ENCODE measurements at places on chromosomes 12 and 14.

DNA sequence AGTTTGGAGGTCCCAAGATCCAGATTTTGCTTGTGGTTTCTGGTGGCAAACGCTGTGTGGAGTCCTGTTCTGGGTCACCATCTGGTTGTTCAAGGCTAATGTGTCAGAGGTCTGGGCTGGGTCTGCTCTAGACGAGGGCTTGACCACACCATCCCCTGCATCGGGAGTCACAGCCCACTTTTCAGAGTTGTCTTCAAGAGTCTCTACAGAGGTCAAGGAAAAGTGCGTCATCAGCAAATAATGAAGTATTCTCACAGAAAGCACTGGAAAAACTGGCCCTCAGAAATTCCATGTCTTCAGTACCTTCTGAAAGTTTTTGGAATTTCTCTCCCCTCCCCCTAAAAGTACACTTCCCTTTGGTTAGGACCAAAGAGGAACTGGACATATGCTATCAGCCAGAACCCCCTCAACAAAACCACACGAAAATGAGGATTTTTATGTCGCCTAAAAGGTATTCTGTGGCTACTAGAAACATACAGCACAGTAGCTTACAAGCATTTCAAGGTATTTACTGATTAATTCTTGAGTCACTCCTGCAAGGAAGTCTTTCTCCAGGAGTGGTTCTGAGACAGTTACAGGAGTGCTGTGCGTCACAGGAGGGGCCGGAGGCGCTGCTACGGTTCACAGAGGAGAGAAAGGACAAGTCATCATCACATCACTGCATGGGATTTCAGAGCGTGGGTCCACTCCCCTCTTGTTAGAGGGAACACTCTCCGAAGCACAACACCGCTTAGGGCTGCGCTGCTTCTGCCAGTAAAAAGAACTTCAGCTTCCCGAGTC is 35.4 kb downstream of the RAD52 start:
- no peak for DNase-seq

DNA sequence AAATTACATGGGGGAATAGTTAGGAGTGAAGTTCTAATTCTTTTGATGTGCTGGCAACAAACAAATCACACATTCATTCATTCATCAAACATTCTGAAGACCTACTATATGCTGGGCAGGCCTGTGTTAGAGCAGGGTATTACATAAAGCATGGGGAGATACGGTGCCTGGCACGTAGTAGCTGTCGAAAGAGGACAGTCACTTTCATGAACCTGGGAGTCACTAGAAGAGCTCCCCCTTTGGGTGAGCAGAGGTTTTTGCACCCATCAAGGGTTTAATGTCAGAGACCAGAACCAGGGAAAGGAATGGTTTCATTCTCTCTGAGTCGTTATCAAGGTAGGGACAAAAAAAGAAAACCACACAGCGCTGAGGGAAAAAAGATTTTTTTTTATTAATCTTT is 10.0 kb downstream of the LHX5 start:
- DNase-seq, result no peak

GRCh38 chr14:100573002-100573756 is 14.0 kb downstream of the BEGAIN start:
- DNase-seq, result no peak

GRCh38 chr14:100155756-100156616 is 3.5 kb downstream of the DEGS2 start:
- no peak for DNase-seq

DNA sequence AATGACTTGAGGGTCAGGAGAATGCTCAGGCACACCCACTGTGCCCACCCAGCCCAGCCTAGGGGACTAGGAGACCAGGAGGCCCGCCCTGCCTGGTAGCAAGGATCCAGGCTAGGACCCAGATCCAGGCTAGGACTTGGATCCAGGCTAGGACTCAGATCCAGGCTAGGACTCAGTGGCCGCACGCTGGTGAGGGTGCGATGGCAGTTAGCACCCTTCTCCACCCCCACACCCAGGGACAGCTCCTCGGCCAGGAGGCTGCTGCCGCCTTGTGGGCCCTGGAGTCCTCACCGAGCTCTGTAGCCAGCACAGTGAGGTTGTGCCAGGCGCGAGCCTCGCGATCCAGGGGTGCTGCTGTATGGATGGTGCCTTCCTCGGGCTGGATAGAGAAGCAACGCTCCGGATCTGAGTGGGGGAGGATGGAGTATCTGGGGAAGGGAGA is 5.1 kb downstream of the CDH24 start:
- no peak for DNase-seq

- DNase-seq, result peak; percentile 54
These were observed 890 bp upstream of the KIF26A start for GRCh38 chr14:104137297-104138097.

GRCh38 chr14:76181546-76181945 is 29.8 kb downstream of the GPATCH2L start:
- DNase-seq, result no peak

- DNase-seq, result no peak
These were observed 91.3 kb downstream of the NINJ2 start for GRCh38 chr12:571795-572531.

DNA sequence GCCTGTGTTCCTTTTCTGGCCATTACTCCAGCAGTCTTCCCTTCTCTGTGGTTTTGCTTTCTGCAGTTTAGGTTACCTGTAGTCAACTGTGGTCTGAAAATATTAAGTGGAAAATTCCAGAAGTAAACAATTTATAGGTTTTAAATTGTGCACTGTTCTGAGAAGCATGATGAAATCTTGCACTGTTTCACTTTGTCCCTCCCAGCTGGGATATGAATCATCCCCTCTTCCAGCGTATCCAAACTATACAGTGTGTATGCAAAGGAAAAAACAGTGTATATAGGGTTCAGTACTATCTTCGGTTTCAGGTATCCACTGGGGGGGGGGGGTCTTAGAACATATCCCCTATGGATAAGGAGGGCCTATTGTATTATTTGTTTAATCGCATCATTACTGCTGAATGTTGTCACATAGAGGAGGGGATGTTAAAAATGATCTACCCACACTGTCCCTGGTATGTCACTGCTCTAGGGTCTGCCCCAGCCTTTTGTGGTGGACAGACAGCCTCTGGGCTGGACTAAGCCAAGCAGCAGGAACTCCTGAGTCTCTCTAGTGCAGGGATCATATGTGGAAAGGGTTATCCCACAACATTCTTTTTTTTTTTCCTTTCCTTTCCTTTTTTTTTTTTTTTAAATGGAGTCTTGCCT is 109.1 kb upstream of the MAX start:
- DNase-seq, result no peak

- DNase-seq, result no peak
These were observed 5.7 kb downstream of the PHLDA1 start for GRCh38 chr12:76025601-76026575.

Data from stimulated activated CD4-positive, alpha-beta T cell treated with anti-CD3 and anti-CD28 coated beads, Interleukin-1b, Interleukin-23, amount 100 ng/mL, for 48 hours (primary cell).